Calu3 (cell line): ENCODE measurements at places on chromosomes 3 and 15. TPM values are rescaled to one million over a fixed set of nuclear protein-coding genes. Genes with fewer than 3 reads are reported as not detected.

DNA sequence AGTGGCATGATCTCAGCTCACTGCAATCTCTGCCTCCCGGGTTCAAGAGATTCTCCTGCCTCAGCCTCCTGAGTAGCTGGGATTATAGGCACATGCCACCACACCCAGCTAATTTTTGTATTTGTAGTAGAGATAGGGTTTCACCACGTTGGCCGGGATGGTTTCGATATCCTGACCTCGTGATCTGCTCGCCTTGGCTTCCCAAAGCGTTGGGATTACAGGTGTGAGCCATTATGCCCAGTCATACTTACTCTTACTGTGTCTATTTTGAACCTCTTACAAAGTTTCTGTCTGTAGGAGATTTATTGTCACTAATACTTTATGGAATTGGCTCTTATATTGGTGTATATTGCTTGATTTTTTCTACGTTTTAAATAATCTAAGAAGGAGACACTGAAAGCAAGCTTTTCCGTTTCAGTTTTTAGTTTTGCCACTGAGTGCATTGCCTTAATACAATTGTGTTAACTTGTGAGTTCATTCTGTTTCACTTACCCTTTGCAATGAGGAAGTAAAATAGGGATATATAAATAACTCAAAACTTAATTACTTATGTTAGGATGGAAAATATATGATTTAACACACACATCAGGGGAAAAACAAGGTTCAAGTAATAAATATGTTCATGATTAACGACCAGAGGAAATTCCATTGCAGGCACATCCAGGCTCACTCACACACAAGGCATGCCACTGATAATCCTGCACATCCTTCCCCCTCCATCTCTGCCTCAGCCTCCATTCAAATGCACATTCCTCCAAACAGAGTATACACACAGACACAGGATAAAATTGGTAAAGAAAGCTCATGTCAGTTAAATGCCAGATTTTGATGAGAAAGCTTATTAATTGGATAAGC is 279.3 kb upstream of the RASGRP1 start:
- H3K36me3 ChIP-seq, result peaks cover 3% of the 10 kb centered on the region
- no peaks in the 10 kb centered on the region for H3K4me1 ChIP-seq
- no peak overlapping the region for H3K4me3 ChIP-seq
- H3K27me3 ChIP-seq, result no peaks in the 10 kb centered on the region

GRCh38 chr3:1200371-1200770 is 107.5 kb downstream of the CNTN6 start:
- DNase-seq, result no peak
- no peaks in the 10 kb centered on the region for H3K36me3 ChIP-seq
- no peak overlapping the region for H3K4me3 ChIP-seq
- no peaks in the 10 kb centered on the region for H3K27me3 ChIP-seq
- H3K4me1 ChIP-seq, result no peaks in the 10 kb centered on the region

DNA sequence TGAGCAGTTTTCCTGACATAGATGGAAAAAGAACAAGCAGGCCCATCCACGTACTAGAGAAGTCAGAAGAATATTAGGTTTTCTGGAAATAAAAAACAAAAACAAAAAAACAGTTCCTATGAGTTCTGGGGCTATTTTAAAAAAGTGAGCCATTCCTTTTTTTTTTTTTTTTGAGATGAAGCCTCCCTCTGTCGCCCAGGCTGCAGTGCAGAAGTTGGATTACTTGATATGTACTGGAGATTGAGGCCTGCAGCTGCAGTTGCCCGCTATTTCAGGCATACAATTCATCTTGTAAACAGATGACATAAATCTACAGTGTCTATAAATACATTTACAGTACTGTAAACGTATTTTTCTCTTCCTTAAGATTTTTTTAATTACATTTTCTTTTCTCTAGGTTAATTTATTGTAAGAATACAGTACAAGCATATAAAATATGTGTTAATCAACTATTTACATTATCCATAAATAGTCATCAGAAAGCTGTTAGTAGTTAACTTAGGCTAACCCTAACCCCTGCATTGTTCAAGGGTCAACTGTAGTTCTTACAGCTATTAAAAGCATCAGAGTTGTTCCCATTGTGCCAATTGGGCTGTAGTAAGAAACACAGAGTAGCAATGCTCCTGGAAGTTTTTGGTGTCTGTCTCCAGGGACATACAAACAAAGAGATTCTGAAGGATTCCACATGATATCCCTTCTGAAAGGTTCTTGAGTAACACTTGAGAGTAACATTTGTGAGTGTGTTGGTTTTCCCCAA is 11.2 kb upstream of the ACTL6A start:
- no peak for DNase-seq
- no peaks in the 10 kb centered on the region for H3K27me3 ChIP-seq
- H3K4me1 ChIP-seq, result no peaks in the 10 kb centered on the region
- no peak overlapping the region for H3K4me3 ChIP-seq
- H3K36me3 ChIP-seq, result no peaks in the 10 kb centered on the region

DNA sequence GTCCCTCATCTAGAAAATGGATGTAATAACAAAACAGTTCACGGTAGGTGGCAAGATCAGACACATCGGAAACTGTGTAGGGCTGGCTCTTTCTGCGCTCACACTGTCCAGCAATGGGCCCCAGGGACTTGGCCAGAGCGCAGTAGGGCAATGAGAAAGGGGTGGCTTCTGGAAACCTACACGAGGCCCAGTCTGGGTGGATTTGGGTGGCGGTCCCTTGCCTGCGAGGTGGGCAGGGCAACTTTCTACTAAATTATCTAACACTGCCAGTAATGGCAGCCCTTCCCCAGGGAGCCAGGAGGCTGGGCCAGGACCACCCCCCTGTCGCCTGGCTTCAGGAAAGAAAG is 2.1 kb upstream of the TNK2 start:
- peaks cover 25% of the 10 kb centered on the region for H3K36me3 ChIP-seq
- peaks cover 5% of the 10 kb centered on the region for H3K27me3 ChIP-seq
- no peak overlapping the region for H3K27ac ChIP-seq

GRCh38 chr15:34773917-34774316 is 19.1 kb upstream of the GJD2 start:
- H3K36me3 ChIP-seq, result no peaks in the 10 kb centered on the region
- H3K27me3 ChIP-seq, result peaks cover 29% of the 10 kb centered on the region
- DNase-seq, result no peak
- H3K27ac ChIP-seq, result no peak overlapping the region

DNA sequence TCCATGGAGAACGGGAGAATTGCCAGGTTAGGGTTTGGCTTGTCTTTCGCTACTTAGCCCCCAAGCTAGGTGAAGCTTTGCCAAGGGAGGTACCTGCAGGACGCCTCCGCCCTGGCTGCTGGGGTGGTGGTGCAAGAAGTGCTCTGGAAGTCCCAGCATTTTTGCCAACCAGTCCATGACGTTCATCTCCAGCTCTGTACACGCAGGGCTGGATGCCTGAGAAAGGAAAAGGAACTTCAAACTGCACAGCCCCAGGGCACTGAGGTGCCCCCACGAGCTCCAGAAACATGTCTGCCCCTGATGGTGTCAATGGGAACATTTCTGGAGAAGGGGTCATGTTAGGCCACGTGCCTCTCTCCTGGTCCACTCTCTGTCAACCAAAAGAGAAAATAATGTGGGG is 8.2 kb downstream of the HDC start:
- no peak overlapping the region for H3K4me3 ChIP-seq
- peaks cover 20% of the 10 kb centered on the region for H3K4me1 ChIP-seq
- H3K27ac ChIP-seq, result no peak overlapping the region
- H3K27me3 ChIP-seq, result peaks cover under 1% of the 10 kb centered on the region
- H3K36me3 ChIP-seq, result no peaks in the 10 kb centered on the region

DNA sequence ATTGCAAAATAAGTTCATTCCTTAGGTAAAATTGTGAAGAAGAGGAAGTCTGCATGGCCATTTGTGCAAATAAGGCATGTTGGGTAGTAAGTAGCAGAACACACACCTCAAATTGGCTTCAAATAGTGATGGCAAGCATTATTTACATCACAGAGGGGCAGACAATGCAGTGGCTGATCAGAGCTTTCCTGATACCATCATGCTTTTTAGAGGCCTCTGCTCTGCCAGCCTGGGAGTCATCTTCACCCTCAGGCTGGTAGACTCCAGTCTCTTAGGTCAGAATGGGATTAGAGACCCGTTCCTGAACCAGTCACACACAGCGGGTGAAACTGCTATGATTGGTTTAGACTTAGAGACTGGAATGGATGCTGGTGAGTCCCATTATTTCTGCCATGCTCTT is 396.0 kb upstream of the MCTP2 start:
- no peaks in the 10 kb centered on the region for H3K36me3 ChIP-seq
- no peak overlapping the region for H3K27ac ChIP-seq
- DNase-seq, result no peak
- no peak overlapping the region for H3K4me3 ChIP-seq
- no peaks in the 10 kb centered on the region for H3K27me3 ChIP-seq

DNA sequence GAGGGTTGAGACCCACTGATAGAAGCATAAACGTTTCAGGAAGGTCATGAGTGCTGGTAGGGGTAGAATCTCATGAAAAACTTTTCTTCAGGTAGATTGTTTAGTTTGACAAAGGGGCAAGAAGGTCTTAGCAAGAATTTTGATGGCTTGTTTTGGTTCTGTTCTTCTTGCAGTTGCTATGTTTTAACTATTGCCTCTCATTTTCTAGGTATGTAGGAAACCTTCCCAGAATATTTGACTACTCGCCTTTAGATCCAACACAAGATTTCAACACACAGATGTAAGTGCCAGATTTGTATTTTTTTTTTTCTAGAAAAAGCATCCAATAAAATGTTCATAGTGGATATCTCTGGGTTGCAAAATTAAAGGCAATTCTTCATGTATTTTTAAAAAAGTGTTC is 77.1 kb downstream of the USP13 start:
- no peak overlapping the region for H3K27ac ChIP-seq
- H3K4me1 ChIP-seq, result peaks cover 26% of the 10 kb centered on the region
- no peak overlapping the region for H3K4me3 ChIP-seq
- no peak for DNase-seq

GRCh38 chr3:166270429-166270828 is 433.2 kb upstream of the BCHE start:
- H3K27me3 ChIP-seq, result no peaks in the 10 kb centered on the region
- no peaks in the 10 kb centered on the region for H3K36me3 ChIP-seq
- no peak overlapping the region for H3K4me3 ChIP-seq
- no peak for DNase-seq

- no peak overlapping the region for H3K4me3 ChIP-seq
- no peak for DNase-seq
- no peaks in the 10 kb centered on the region for H3K36me3 ChIP-seq
Observed at GRCh38 chr3:110928016-110928662, 143.5 kb upstream of the NECTIN3 start.

- H3K4me3 ChIP-seq, result no peak overlapping the region
- no peak overlapping the region for H3K27ac ChIP-seq
- DNase-seq, result no peak
- peaks cover 16% of the 10 kb centered on the region for H3K4me1 ChIP-seq
- no peaks in the 10 kb centered on the region for H3K36me3 ChIP-seq
Observed at GRCh38 chr15:57618325-57618724, 26.6 kb downstream of the MYZAP start.

DNA sequence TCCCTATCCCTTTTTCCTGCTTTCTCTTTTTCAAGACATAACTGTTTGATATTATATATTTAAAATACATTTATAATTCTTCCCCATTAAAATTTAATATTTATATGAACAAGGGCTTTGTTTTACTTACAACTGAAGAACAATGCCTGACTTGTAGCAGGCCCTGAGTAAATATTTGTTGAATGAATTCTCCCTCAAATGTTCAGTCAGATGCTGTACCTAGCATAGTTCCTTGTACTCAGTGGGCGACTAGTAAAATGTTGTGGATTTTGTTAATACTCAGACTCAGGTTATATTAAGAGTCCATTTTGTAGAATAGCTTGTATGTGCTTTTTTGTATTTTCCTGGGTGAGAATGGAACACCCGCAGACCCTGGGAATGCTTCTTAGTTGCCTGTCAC is 69.1 kb downstream of the SEC22A start:
- DNase-seq, result no peak
- H3K4me1 ChIP-seq, result peaks cover 21% of the 10 kb centered on the region
- no peaks in the 10 kb centered on the region for H3K36me3 ChIP-seq
- no peaks in the 10 kb centered on the region for H3K27me3 ChIP-seq
- H3K27ac ChIP-seq, result peak overlapping the region; percentile 28
- no peak overlapping the region for H3K4me3 ChIP-seq

- H3K27me3 ChIP-seq, result no peaks in the 10 kb centered on the region
- H3K4me3 ChIP-seq, result no peak overlapping the region
- DNase-seq, result no peak
- H3K4me1 ChIP-seq, result peaks cover 29% of the 10 kb centered on the region
- no peaks in the 10 kb centered on the region for H3K36me3 ChIP-seq
Observed at GRCh38 chr3:27644941-27645340, 77.2 kb downstream of the EOMES start.

- no peaks in the 10 kb centered on the region for H3K36me3 ChIP-seq
- H3K27me3 ChIP-seq, result no peaks in the 10 kb centered on the region
- H3K4me3 ChIP-seq, result no peak overlapping the region
- no peak for DNase-seq
- no peak overlapping the region for H3K27ac ChIP-seq
Observed at GRCh38 chr15:32843219-32843815, 125.5 kb downstream of the GREM1 start.

- no peak for DNase-seq
- H3K4me1 ChIP-seq, result peaks cover 53% of the 10 kb centered on the region
- H3K4me3 ChIP-seq, result no peak overlapping the region
- peaks cover 4% of the 10 kb centered on the region for H3K36me3 ChIP-seq
Observed at GRCh38 chr3:124636101-124636862, 94.0 kb upstream of the UMPS start.

DNA sequence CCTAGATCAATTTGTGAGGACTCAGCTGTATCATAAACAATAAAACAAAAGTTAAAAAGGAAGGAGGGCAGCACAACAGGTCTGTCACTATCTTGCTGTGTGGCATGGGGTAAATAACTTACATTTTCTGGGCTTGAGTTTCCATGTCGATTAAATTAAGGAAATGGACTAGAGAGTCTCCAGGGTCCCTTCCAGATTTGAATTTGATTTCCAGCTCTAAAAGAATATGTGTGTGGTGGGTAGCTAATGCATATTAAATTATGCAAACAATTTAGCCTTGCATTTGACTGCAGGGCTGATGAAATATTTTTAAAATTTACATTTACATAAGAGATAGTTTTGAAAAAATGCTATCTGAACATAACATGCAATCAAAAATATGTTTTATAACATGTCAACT is 447.7 kb downstream of the FGF12 start:
- no peak overlapping the region for H3K27ac ChIP-seq
- DNase-seq, result no peak
- no peak overlapping the region for H3K4me3 ChIP-seq
- H3K36me3 ChIP-seq, result no peaks in the 10 kb centered on the region

Gene CHRNA7
- total RNA-seq, result 2.0 and 2.4 TPM in 2 replicates

Gene SLCO3A1
- 65.9 and 79.0 TPM in 2 replicates for total RNA-seq

Gene LTK
- total RNA-seq, result 0.24 and 0.32 TPM in 2 replicates

Gene ITPKA
- total RNA-seq, result 0.61 and 0.68 TPM in 2 replicates

Gene PYGO1
- total RNA-seq, result 2.5 and 2.8 TPM in 2 replicates

Gene TEX55
- not detected in 2 replicates for total RNA-seq

Gene SAXO2
- 1.9 and 5.3 TPM in 2 replicates for total RNA-seq

Gene GPR171
- total RNA-seq, result not detected in 2 replicates
